ENCODE measurements at places on chromosomes 11 and 22. TPM values are rescaled to one million over a fixed set of nuclear protein-coding genes. Genes with fewer than 3 reads are reported as not detected.
A peak's percentile ranks its signal among the peaks of the same experiment; 100 is the strongest.

- DNase-seq = no peak
Observed at GRCh38 chr11:13434247-13435205, 28.5 kb downstream of the BTBD10 start.

The TRIM48 gene
- total RNA-seq = not detected

The TPH1 gene
- 0.25 TPM for total RNA-seq

The KREMEN1 gene
- total RNA-seq = 0.53 TPM

The SMIM35 gene
- total RNA-seq = 0.36 TPM

DNA sequence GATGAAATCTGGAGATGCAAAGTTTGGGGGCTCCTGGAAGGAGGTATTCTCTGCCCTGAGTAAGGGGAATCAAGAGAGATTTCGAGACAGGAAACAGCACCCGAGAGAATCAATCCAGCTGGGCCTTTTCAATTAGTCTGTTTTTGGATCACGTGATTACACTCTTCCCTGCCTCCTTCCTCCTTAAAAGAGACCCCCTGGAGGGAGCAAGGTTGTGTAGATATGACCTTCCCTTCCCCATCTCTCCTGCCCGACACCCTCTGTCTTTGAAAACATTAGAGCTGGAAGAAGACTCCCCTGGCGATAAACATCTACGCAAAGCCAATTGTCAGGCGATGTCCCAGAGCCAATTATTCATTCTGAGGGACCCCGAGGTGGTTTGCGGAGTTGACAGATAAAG, 407.9 kb downstream of the MIAT start:
- DNase-seq = no peak

The PAX6 gene
- total RNA-seq = 0.46 TPM

- no peak for DNase-seq
Observed at GRCh38 chr11:75534259-75535069, 8.7 kb upstream of the GDPD5 start.

- DNase-seq = no peak
Observed at GRCh38 chr11:31500560-31500959, 8.9 kb downstream of the IMMP1L start.

DNA sequence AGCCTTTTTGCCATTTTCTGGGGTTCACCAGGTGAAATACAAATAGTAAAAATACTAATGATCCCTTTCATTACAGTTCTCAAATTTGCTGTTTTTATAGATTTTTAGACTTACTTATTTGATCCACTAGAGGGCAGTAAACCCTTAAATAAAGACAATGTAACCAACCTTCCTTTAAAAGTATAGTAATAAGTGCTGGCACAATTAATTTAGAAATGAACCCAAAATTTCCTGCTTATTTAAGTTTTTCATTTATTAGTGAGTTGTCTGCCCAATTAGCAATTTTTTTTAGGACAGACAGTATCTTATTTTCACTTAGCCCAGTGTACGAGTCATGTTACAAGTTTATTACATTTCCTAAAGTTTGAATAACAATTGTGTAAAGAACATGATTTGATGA, 4.7 kb downstream of the DDIAS start:
- no peak for DNase-seq

The UBASH3B gene
- 6.9 TPM for total RNA-seq

DNA sequence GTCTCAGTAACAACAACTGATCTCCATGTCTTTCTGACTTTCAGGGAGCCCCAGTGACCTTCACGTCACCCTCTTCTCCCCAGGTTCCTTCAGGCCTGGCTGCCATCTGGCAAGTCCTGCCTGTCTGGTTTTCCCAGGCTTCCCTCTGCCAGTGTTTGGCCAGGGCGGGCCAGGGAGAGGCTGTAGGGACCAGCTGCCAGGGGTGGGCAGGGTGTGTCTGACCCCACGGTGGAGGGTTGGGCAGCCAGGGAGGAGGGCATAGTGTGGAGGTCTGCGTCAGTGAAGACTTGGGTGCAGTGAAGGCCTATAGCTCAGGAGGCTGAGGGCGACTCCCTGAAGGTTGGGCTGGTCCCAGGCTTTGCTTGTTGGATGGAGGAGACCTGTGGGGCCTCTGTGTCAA, 11.9 kb upstream of the MRGPRX2 start:
- DNase-seq = no peak

The CD3E gene
- total RNA-seq = 419 TPM

The CCDC157 gene
- 3.2 TPM for total RNA-seq

The OSBP2 gene
- 11.9 TPM for total RNA-seq

DNA sequence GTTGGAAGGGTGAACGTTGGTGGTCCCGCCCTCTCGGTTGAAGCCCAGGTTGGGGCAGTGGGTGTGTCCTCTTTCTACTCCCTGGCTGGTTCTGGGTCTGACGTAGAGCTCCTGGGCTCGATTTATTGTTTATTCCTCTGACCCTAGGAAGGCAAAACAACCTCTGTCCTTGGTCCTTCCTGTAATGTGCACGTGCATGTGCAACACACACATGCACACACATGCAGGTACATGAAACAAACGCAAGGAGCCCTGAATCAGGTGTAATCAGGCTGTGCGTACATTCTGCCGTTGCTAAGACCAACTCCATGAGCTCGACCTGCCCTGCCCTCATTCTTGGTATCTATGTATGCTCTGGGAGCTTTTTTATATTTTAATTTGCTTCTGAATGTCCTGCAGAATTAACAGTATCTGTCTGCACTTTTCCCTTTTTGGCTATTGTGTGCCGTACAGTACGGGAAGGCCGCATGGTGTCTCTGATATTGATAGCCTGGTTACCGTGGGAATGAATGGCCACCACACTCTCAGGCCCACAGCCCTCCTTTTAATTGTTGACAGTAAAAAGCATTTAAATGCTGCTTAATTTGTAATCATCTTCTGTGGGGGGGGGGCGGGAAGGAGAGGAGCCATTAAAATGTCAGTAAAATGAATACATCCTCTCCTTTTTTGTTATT, 66.0 kb upstream of the NNMT start:
- no peak for DNase-seq

DNA sequence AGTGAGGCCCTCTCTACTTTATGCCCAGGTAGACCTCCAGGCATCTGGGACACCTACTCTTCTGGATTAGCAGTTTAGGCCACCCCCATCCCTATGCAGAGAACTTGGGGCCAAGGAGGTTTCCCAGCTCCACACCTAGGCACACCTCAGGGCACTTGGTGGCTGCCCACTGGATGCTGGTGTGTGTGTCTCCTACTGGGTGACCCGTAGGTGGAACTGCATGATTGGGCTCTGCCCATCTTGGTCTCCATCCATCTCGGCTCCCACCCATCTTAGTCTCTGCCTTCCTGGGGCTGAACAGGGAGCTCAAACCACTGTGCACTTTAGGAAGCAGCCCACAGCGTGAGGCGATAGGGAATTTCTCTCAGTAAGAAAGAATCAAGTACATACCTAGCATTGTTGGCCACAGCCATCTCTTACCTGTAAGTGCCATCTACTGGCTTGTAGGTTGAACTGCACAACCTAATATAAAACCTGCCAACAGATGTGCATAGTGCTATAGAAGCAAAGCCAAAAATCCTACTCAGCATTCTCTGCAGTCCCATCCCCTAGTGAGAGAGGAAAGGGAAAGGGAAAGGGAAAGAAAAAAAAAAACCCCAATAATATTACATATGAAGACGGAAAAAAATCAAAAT, 61.6 kb upstream of the PTPN5 start:
- DNase-seq = no peak

- DNase-seq = no peak
Observed at GRCh38 chr11:26227301-26227746, 104.6 kb upstream of the ANO3 start.

GRCh38 chr22:38129021-38129420, 18.5 kb upstream of the BAIAP2L2 start:
- DNase-seq = no peak

The OR2D2 gene
- total RNA-seq = 0.29 TPM

The RASGRP2 gene
- 18.8 TPM for total RNA-seq

DNA sequence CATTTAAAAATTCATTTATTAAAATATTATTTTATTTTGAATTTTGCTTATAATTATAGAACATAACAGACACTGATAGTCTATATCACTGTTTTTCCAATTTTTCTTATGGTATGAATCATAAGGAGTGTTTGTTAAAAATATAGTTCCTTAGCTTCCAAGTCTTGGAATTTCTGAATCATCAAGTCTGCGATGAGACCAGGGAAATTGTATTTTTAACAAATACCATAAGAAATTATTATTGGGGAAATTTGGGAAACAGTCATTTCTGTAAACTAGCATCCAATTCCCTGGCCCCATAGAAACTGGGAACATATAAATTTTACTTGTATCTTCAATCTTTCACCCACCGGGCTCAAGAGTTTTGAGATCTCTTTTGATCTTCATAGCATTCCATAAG, 38.0 kb upstream of the PICALM start:
- DNase-seq = no peak

The RFPL2 gene
- total RNA-seq = not detected

GRCh38 chr11:113796663-113797259, 17.2 kb downstream of the CLDN25 start:
- DNase-seq = peak; percentile 5

- DNase-seq = no peak
Observed at GRCh38 chr11:134502153-134502550, 90.1 kb upstream of the B3GAT1 start.

DNA sequence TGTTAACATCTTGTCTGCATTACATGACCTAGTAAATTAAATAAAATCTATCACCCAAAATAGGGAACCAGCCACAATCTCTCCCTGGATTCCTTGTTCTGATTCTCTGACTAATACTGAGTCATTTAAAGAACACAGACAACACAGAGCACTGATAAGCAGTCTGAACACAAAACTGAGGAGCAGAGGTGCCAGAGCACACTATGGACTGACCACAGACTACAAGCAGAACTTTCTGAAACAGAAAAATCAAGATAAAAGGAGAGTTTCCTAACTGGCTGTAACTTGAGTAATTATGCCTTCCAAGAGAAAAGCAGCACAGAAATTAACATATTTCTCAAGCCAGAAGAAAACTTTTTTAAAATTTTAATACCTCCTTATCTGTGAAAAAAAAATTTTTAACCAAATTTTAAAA, 128.8 kb downstream of the SGSM3 start:
- DNase-seq = no peak

GRCh38 chr11:99370549-99371216, 349.9 kb downstream of the CNTN5 start:
- DNase-seq = no peak

DNA sequence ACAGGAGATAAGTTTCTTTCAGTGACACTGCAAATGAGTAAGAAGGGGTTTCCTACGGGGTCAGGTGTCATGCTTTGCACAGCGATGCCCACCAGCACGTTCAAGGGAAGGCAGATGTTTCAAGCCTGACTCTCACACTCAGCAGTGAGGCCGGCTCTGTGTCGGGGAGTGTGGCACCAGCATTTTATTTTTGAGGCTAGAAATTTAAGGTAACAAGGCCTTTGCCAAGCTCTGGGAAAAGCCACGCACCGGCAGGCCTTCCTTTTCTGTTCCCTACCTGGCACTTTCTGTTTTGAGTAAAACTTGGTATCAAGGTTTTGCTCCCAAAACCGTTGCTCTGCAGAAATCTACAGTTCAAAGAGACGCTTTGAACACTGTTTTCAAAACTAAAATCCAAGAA, 38.0 kb downstream of the TOLLIP start:
- DNase-seq = no peak

DNA sequence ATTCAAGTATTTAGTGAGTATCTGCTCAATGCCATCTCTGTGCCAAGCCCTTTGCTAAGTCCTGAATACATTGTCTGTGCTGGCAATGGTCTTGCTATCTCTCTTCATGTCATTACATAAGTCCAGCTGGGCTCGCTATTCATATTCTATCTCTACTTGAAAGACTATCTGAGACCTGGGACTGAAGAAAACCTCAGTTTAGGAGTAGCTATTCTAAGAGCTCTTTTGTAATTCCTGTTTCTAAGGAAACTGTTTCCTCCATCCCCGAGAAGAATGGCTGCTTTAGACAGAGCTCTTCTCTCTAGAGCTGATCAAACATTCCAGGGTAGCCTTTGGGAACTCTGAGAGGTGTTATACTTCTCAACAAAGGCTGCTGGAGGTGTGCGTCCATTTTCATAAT, 33.0 kb downstream of the SLC17A6 start:
- DNase-seq = no peak

The PIK3IP1 gene
- total RNA-seq = 39.5 TPM

The OR5P2 gene
- not detected for total RNA-seq

DNA sequence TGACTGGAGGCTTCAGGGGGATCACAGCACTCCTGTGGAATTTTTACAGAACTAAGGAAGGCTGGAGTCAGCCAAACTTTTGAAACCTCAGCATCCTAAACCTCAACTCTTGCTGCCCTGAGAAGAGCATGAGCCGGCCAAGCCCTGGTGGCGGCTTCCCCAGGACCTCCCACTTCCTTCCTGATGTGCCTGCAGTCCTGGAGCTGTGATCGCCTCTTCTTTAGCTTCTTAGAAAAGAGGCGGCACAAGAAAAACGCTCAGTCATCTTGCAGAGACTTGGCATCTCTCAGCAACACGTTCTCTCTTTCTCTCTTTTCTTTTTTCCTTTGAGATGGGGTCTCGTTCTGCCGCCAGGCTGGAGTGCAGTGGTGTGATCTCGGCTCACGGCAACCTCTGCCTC, 40.4 kb upstream of the AMPD3 start:
- no peak for DNase-seq
